ENCODE measurements at places on chromosomes 6 and 20. TPM values are rescaled to one million over a fixed set of nuclear protein-coding genes. Genes with fewer than 3 reads are reported as not detected.

GRCh38 chr6:40350747-40351217 lies 236.4 kb downstream of the LRFN2 start:
- peaks cover 8% of the 10 kb centered on the region for H3K27me3 ChIP-seq
- no peak for DNase-seq
- H3K27ac ChIP-seq = no peak overlapping the region
- no peak overlapping the region for H3K4me3 ChIP-seq
- no peaks in the 10 kb centered on the region for H3K4me1 ChIP-seq
- no peaks in the 10 kb centered on the region for H3K36me3 ChIP-seq

DNA sequence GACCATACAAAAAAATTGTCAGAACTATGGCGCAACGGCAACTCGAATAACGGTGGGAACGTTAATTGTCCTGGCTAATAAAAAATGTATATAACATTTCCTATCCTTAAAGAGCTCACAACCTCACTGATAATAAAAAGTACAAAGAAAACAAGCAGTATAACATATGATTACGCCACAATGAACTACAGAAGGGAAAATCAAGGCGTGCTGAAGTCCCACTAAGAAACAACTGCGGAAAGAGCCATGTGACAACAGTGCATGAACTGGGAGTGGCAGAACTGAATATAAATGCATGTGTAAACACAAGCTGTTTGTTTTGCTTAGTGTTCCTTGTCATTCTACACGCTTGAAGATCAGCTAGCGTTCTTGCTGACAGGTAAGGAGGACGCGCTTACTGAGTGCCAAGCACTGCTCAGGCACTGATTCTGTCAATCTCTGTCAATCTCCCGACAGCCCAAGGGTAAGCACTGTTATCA lies 466 bp upstream of the PSMB1 start:
- no peak for DNase-seq
- H3K36me3 ChIP-seq = no peaks in the 10 kb centered on the region
- no peaks in the 10 kb centered on the region for H3K27me3 ChIP-seq
- H3K4me1 ChIP-seq = peaks cover 53% of the 10 kb centered on the region
- H3K27ac ChIP-seq = peak overlapping the region; percentile 95

DNA sequence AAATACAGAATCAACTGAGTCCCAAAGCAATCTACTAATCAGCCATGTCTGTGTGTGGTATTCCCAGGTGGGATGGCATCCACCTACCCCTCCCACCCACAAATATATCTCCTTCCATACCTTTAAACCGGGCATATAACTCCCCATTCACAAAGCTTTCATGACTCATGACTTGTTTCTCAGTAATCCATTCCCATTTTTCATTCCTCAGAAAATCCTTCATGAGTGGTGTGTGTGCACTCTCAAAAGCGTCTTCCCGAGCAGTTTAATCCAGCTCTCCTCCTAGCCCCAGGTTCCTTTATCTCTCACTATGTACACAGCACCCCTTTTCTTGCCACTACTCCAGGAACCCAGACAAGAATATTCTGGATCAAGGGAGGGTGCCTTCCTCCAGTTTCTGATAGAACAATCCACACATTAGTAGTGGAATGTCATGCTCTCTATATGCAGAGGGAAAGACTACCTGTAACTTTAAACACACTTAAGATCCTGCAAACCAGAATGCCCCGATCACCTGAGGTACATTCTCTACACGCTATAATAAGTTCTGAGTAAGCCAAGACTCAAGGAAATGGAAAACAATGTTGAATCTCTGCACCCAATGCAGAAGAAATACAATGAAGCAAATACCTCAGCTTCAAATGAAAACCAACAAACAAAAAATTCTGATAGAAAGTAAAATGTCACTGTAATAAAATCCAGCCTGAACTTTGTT lies 55.7 kb upstream of the IPCEF1 start:
- no peak for DNase-seq
- H3K27ac ChIP-seq = peak overlapping the region; percentile 90
- peaks cover 20% of the 10 kb centered on the region for H3K4me1 ChIP-seq
- H3K27me3 ChIP-seq = no peaks in the 10 kb centered on the region
- H3K4me3 ChIP-seq = no peak overlapping the region

GRCh38 chr6:28542440-28543296 lies 17.0 kb downstream of the GPX5 start:
- H3K4me1 ChIP-seq = no peaks in the 10 kb centered on the region
- no peak overlapping the region for H3K27ac ChIP-seq
- H3K27me3 ChIP-seq = peaks cover 94% of the 10 kb centered on the region
- peak overlapping the region; percentile 34 for H3K4me3 ChIP-seq

DNA sequence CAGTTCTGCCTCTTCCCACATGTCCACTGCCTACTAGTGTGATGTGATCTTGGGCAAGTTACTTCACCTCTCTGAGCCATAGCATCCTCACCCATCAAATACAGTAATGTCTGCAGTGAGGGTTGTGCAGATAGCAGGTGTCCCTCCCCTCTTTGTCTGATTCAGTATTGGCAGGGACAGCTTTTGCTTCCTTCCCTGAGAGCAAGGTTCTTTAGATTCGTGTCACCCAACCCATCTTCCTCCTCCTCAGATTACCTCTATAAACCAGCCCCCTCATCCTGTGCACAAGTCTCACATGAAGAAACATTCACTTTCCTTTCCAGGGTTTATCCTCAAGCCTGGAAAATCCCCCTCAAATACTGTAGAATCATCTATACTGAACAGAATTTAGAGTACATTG lies 15.4 kb downstream of the ACTR5 start:
- H3K4me3 ChIP-seq = no peak overlapping the region
- H3K36me3 ChIP-seq = peaks cover 27% of the 10 kb centered on the region
- no peaks in the 10 kb centered on the region for H3K4me1 ChIP-seq
- no peak for DNase-seq
- H3K27ac ChIP-seq = no peak overlapping the region

GRCh38 chr20:61449057-61449609 lies 197.1 kb downstream of the CDH4 start:
- no peak overlapping the region for H3K4me3 ChIP-seq
- H3K4me1 ChIP-seq = no peaks in the 10 kb centered on the region
- H3K36me3 ChIP-seq = no peaks in the 10 kb centered on the region
- H3K27ac ChIP-seq = no peak overlapping the region

DNA sequence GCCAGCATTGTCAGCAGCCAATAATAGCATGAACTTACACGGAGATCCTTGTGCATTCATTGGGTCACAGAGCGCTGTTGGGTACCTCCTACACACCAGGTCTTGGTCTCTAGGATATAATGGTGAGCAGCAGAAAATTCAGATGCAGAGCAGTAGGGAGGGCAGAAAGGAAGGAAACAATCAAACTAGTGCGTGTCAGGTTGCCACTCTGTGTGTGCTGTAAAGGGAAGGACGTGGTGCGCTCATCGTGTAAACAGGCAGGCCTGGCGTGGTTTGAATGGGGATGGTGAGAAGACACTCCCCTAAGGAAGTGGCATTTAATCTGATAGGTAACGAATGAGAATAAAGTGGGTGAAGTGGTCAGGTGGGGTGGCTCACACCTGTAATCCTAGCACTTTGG lies 336.4 kb downstream of the CDH26 start:
- H3K27ac ChIP-seq = no peak overlapping the region
- no peak for DNase-seq
- no peaks in the 10 kb centered on the region for H3K4me1 ChIP-seq
- no peaks in the 10 kb centered on the region for H3K27me3 ChIP-seq

DNA sequence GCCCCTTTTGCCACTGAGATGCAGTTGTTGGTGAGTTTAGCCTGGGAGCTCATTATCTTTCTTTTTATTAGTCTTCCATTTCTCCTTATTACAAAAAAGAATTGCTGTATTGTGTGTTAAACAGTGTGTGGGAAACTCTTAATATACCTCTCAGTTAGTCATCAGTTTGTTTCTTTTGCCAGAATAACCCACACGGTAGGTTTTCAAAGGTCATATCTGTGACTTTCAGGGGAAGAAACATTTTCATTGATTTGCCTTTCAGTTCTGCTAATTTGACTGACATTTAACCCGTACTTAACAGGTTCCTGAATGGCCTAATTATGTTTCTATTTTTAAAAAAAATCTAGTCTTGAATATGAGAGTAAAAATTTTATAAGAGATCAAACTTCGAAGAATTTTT lies 145.3 kb downstream of the KHDC1L start:
- H3K4me1 ChIP-seq = no peaks in the 10 kb centered on the region
- no peaks in the 10 kb centered on the region for H3K27me3 ChIP-seq
- no peak overlapping the region for H3K27ac ChIP-seq
- H3K36me3 ChIP-seq = no peaks in the 10 kb centered on the region
- no peak for DNase-seq

GRCh38 chr6:20569000-20569610 lies 34.8 kb downstream of the CDKAL1 start:
- H3K4me1 ChIP-seq = no peaks in the 10 kb centered on the region
- H3K27me3 ChIP-seq = no peaks in the 10 kb centered on the region
- DNase-seq = no peak
- no peaks in the 10 kb centered on the region for H3K36me3 ChIP-seq
- no peak overlapping the region for H3K4me3 ChIP-seq

DNA sequence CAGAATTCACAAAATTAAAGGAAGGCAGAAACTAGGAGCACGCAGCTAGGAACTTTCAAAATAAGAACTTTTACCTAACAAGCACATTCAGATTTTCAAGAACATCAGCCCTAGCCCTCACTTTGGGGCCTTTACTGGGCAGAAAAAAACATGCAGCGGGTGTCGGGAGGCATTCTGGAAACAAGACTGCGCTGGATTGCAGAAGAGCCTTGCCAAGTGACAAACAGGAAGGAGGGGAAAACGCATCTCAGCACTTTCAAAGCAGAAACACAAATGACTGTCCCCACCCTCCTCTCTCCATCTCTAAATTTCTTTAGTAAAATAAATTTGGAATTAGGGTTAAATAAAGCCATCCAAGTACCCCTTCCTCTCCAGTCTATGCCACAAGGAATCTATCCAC lies 74.6 kb upstream of the RREB1 start:
- no peak overlapping the region for H3K27ac ChIP-seq
- no peak overlapping the region for H3K4me3 ChIP-seq
- no peaks in the 10 kb centered on the region for H3K4me1 ChIP-seq
- DNase-seq = no peak
- no peaks in the 10 kb centered on the region for H3K36me3 ChIP-seq
- peaks cover 6% of the 10 kb centered on the region for H3K27me3 ChIP-seq

HTR1E gene
- total RNA-seq = not detected

OR2H1 gene
- not detected for total RNA-seq

HSPA1L gene
- 2.9 TPM for total RNA-seq
